ENCODE measurements at places on chromosomes 7 and 10. TPM values are rescaled to one million over a fixed set of nuclear protein-coding genes. Genes with fewer than 3 reads are reported as not detected.
A peak's percentile ranks its signal among the peaks of the same experiment; 100 is the strongest.

- no peak for DNase-seq
- no peaks in the 10 kb centered on the region for H3K36me3 ChIP-seq
- no peaks in the 10 kb centered on the region for H3K27me3 ChIP-seq
- no peaks in the 10 kb centered on the region for H3K4me1 ChIP-seq
These were observed 34.2 kb downstream of the C7orf33 start for GRCh38 chr7:148624735-148625134.

- no peak for DNase-seq
- peaks cover 13% of the 10 kb centered on the region for H3K36me3 ChIP-seq
- H3K4me3 ChIP-seq, result no peak overlapping the region
- no peaks in the 10 kb centered on the region for H3K27me3 ChIP-seq
- no peak overlapping the region for H3K27ac ChIP-seq
These were observed 1034.7 kb downstream of the TYW1 start for GRCh38 chr7:68031180-68031943.

GRCh38 chr10:84227810-84228209, 2.5 kb upstream of the LRIT2 start:
- H3K27ac ChIP-seq, result no peak overlapping the region
- H3K36me3 ChIP-seq, result no peaks in the 10 kb centered on the region
- no peak for DNase-seq
- no peaks in the 10 kb centered on the region for H3K4me1 ChIP-seq
- no peaks in the 10 kb centered on the region for H3K27me3 ChIP-seq

ATRNL1 gene
- total RNA-seq, result 9.3 TPM

DNA sequence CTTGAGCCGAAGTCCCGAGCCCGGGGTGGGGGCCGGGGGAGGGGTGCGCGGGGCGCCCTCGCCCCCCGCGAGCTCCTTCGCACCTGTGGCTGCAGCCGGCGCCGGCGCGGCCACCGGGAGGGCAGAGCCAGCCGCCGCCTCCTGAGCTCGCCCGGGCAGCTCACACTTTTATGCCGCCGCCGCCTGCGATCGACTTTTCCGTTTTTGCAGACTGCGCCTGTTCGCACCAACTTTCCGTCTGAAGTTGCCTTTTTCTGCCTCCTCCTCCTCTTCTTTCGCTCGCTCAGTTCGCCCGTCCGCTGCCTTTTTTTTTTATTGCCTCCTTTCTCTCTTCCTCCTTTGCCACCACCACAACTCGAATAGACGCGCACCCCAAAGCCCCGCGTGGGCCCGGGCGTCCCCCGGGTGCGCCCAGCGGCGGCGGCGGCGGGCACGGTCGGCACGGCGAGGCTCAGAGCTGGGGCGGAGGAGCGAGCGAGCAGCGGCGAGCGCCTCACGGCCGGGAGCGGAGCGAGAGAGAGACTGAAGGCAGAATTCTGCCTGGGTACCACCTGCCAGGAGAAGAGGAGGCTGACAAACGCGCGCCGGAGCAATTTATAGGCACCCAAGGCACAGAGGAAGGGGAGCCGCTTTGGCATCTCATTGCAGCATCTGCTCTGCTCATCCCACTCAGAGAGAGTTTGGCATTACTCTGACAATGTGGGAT, at the start of gene C1QL3:
C1QL3 (minus strand) TSS at position 569 of the 706 bp plus-strand sequence. CDS start 814 bp downstream, outside the sequence.
- DNase-seq, result peak; percentile 51
- no peaks in the 10 kb centered on the region for H3K36me3 ChIP-seq
- H3K4me1 ChIP-seq, result no peaks in the 10 kb centered on the region
- peaks cover 21% of the 10 kb centered on the region for H3K27me3 ChIP-seq

DNA sequence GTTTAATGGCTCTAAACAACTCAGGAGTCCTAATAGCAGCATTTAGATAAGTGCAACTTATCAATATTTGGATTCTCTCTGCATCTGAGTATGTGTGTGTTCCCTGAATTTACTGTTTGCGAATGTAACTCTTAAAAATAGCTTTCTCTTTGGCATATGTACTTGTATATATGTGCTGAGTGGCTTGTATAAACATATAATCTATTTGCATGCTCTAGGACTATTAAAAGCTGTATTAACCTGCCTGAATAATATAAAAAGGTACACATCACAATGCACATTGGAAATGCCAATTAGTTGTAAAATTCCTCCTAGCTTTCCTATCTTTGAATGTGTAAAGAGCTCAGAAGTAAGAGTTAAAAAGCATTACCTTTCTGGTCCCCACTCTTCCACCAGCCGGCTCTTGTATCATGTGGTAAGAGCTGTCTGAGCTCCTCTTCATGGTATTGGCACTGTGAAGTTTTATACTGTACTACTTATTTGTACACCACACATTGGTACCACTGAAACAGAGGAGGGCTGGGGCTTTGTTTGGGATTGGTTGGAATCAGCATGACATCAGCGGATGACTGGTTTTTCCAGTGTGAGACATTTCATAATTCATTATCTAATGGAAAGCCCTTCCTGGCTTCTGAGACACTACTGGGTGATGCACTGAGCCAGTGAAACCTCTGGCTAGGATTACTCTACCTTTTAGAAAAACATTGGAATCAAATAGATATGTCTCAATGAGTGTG, at the start of gene INHBA:
INHBA (minus strand) TSS at position 456 of the 737 bp plus-strand sequence. CDS start 2,716 bp downstream, outside the sequence.
- H3K4me1 ChIP-seq, result peaks cover 8% of the 10 kb centered on the region
- no peaks in the 10 kb centered on the region for H3K36me3 ChIP-seq
- no peak within 1 kb of the TSS for H3K27ac ChIP-seq
- DNase-seq, result no peak
- H3K27me3 ChIP-seq, result peaks cover 9% of the 10 kb centered on the region

DNA sequence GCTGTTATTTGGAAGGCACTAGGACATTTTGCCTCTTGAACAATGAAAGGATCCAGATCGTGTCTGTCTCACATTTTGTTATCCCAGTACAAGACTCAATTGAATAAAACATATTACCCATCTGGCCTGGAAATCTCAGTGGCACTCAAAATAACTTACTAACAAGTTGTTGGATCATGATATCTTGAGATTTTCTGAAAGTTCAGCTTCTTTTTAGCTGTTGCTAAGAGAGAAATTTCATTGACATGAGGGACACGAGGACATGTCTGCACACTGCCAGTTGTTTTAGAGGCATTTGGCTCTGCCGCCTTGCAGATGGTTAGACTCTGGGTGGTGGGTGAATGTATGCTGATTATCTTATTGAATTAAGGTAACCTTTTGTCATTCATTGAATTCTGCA, 41.0 kb downstream of the KAT6B start:
- no peaks in the 10 kb centered on the region for H3K36me3 ChIP-seq
- no peak overlapping the region for H3K4me3 ChIP-seq
- no peak for DNase-seq
- H3K27ac ChIP-seq, result no peak overlapping the region
